Fibroblast of the aortic adventitia (primary cell): ENCODE measurements at places on chromosomes 12 and 14.

DNA sequence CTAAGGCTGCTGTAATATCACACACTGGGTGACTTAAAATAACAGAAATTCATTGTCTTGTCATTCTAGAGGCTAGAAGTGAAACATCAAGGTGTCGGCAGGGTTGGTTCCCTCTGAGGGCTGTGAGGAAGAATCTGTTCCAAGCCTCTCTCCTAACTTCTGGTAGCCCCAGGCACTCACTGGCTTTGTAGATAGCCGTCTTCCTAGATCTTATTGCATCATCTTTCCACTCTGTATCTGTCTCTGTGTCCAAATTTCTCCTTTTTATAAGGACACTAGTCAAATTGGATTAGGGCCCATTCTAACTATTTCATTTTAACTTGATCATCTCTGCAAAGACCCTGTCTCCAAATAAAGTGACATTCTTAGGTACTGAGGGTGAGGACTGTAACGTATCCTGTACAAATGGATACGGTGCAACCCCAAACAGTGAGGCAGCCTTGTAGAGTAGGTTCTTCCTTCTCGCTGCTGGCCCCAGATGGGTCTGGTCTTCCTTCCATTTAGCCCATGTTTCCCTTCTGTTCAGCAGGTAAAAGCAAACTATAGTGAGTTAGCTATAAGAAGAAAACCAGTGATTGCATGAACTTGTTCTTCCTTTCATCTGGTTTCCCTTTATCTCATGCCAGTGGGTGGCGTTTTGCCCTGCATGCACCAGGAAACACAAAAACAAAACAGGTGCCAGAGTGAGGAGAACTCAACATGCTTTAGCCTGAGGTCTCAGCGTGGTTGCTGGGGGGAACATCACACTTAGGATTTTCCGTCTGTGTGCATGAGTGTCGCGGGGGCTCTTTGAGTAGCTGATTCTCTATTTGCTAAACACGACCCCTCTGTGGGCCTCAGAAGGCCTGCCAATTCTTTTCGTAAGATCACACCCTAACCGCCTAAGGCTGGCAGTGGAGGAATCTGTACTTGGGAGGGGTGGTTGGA lies 19.5 kb downstream of the TTC9 start:
- no peak for DNase-seq

DNA sequence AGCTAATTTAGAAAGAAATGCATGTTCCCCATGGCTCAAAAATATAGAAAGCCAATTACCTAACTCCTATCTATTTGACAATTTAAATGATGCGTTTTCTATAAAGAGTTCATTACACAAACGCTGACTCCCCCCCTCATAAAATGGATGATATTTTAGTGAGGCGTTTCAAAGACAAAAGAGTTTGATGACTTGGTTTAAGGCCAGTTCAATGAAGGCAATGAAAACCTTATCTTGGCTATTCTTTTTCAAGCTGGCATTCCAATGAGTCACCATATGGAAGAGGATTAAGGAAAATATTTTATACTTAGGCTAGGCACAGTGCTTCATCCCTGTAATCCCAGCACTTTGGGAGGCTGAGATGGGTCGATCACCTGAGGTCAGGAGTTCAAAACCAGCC lies 62.7 kb downstream of the HMGA2 start:
- DNase-seq: peak; percentile 79

- no peak for DNase-seq
Observed at GRCh38 chr12:72028966-72029365, 90.3 kb downstream of the TPH2 start.

GRCh38 chr12:52285172-52285745 lies 6.1 kb downstream of the KRT81 start:
- DNase-seq: peak; percentile 51

DNA sequence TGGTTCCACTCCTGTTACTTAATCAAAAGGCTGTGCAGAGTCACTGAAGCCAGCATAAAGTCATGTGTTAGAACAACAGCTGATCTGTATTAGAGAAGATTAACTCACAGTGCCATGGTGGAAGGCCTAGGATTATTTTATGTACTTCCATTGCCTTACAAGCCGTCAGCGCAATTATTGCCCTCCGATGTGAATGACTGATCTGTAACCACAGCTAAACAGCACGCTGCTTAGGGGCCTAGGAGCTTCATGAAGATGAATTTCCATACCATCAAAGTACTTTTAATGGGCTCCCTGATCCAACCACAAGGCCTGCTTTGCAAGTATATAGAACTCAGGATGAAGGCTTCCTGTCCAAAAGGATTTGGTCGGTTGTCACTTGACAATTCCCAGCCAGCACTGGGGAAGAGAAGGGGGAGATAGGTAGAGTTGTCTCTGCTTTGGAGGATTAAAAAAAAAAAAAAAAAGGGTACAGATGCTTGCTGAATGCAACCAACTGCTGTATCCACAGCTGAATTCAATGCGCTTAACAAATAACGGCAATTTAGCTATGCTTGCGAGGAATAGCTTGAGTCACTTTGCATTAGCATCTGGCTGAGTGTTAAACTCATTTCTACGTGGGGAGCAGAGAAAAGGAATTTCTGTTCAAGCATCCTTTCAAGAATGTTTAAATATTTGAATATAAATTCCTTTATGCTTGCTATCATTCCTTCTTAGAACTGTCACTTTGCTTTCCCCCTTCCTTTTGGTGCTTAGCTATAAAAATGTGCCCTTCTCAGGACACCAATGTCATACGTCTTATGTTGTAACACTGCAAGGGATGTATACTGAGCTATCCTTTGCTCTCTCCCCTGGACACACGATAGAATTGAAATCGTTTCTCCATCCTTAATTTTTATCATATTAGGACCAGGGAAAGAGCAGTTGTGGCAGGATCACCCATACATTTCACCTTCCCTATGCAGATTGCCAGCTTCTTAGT lies 387.8 kb downstream of the SOX5 start:
- no peak for DNase-seq

GRCh38 chr14:104393898-104394381 lies 185.6 kb upstream of the C14orf180 start:
- no peak for DNase-seq

GRCh38 chr12:96617178-96617577 lies 127.8 kb downstream of the CFAP54 start:
- no peak for DNase-seq

DNA sequence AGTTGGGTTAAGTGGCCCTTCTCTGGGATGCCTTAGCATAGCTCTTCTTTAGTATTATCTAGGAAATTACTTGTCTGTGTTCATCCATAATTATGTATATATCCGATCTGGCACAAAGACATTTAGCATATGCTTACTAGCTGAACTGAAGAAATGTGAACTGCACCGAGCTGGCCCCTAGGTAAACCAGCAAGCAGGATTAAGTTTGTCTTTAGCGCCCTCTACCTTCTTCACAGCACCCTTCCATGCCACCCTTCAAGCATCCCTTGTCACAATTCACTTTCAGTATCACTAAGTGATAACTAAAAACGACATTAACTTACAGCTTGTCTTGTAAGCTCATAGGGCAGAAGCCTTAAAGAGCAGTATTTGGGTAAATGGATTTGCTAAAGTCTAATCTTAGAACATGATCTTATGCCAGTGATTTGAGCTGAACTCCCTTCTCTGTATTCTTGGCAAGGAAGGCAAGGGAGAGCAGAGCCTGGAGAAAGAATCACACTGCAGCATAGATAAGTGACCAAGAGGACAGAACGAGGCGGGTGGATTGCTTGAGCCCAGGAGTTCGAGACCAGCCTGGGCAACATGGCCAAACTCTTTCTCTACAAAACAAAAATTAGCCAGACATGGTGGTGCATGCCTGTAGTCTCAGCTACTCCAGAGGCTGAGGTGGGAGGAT lies 2.6 kb upstream of the HAL start:
- peak; percentile 69 for DNase-seq

DNA sequence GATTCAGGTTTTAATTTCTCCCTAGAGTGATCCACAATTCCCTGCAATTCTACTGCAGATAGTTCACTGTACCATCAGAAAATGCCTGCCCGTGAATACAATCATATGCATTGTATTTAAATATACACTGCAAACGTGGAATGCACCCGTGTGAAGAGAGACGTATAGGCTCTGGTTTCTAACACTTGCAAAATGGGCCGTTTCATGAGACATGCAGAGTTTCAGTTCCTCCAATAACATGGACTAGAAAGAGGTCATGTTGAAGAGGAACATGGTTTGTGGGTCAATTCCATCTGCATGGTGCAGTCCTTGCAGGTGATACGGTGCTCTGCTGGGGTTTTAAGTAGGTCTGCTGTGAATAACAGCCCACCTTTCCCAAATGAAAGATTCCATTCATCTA lies 373.3 kb downstream of the TMEM132D start:
- DNase-seq: no peak
